Gastrocnemius medialis (tissue), 4 donors: ENCODE measurements at places on chromosomes 16 and 17. TPM values are rescaled to one million over a fixed set of nuclear protein-coding genes. Genes with fewer than 3 reads are reported as not detected.

- no peak overlapping the region for H3K27ac ChIP-seq
- no peak overlapping the region for H3K4me3 ChIP-seq
- H3K36me3 ChIP-seq, result no peaks in the 10 kb centered on the region
- no peak for DNase-seq
These were observed 282.6 kb downstream of the IRF8 start for GRCh38 chr16:86181526-86181925.

- H3K4me1 ChIP-seq, result no peaks in the 10 kb centered on the region
- peaks cover 48% of the 10 kb centered on the region for H3K27me3 ChIP-seq
These were observed 1.6 kb downstream of the SEZ6 start for GRCh38 chr17:29004081-29004692.

ABCA10 gene
- 4.8 TPM for total RNA-seq

GRCh38 chr17:81902023-81902652 lies at the start of gene NPB:
Gene NPB (plus strand): TSS chr17:81902238. CDS start chr17:81902278, 40 bp downstream.
- DNase-seq, result no peak
- no peak within 1 kb of the TSS for H3K27ac ChIP-seq
- no peaks in the 10 kb centered on the region for H3K27me3 ChIP-seq
- H3K4me3 ChIP-seq, result peak within 1 kb of the TSS; percentile 23
- no peaks in the 10 kb centered on the region for H3K36me3 ChIP-seq

MFAP4 gene
- 18.6 TPM for total RNA-seq

DNA sequence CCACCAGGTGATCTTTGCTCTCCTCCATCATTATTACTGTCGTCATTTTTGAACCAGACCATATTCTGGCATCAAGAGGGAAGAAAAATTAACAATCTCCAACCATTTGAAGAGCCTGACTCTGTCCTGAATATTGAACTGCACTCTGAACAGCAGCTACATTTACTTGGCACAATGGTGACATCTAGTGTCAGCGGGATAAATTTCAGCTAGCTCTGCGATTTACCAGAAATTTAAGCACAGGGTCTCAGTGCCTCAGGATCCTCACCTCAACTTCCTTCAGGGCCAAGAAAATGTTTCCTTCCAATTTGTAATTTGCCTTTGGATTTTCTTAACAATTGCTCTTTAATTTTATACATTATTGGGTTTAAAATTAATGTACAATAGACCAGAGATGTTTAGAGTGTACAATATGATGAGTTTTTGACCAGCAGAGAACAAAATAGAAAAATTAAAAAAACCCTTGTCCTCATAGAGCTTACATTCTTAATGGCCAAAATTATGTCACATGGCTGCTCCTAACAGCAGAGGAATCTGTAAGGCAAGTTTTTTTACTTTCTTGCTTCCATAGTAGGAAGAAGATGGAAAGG lies 10.7 kb upstream of the ZNF19 start:
- H3K4me3 ChIP-seq, result no peak overlapping the region
- H3K27ac ChIP-seq, result no peak overlapping the region
- DNase-seq, result peak; percentile 3
- H3K4me1 ChIP-seq, result no peaks in the 10 kb centered on the region
- H3K27me3 ChIP-seq, result peaks cover 5% of the 10 kb centered on the region

ADORA2B gene
- not detected for total RNA-seq

AIPL1 gene
- not detected for total RNA-seq

DNA sequence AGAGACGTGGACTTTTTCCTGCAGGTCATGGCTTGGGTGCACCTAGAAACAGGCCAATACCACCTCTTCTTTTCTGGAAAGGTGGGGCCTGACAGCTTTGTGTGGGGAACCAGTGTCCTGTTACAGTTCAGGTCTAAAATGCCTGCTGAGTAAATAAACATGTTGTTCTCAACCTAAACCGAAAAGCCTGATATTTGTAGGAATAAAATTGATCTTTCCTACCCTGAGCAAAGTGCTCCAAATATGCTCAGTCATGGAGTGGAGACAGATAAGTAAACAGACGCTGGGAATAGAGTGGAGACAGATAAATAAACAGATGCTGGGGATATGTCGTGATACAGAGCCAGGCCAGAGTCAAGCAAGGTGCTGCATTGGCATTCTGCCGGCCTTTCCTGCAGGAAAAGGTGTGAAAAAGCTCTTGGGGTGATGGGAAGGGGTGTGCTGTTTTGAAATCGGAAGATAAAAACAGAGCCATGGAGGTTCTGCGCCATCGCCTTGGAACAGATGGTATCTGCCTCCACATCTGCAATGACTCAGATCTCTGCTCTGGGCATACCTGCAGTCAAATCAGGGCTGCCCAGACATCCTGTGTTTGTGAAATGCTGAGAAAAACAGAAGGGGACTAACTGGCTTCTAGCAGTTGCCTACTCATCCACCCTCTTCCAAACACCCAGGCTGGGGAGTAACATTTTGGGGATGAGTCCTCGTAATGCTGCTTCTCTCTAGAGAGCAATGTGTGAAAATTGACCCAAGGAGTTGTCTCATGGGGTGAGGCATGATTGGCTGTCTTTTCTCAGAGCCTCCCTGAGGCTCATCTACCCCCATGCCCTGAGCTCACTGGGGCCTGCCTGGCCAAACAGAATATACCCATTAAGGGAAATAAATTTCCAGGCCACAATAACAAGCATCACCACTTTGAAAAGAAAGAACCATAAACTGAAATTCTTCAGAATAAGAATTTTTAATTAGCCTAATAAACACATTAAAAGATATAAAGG lies 16.8 kb upstream of the TRPV2 start:
- H3K27me3 ChIP-seq, result no peaks in the 10 kb centered on the region
- peaks cover 30% of the 10 kb centered on the region for H3K4me1 ChIP-seq
- DNase-seq, result no peak
- peak overlapping the region; percentile 85 for H3K27ac ChIP-seq

CCL2 gene
- 5.8 TPM for total RNA-seq

- peak overlapping the region; percentile 41 for H3K27ac ChIP-seq
- H3K4me1 ChIP-seq, result peaks cover 21% of the 10 kb centered on the region
- no peaks in the 10 kb centered on the region for H3K36me3 ChIP-seq
- DNase-seq, result peak; percentile 60
- no peaks in the 10 kb centered on the region for H3K27me3 ChIP-seq
These were observed 19.6 kb upstream of the KANSL1 start for GRCh38 chr17:46212634-46213435.

DNA sequence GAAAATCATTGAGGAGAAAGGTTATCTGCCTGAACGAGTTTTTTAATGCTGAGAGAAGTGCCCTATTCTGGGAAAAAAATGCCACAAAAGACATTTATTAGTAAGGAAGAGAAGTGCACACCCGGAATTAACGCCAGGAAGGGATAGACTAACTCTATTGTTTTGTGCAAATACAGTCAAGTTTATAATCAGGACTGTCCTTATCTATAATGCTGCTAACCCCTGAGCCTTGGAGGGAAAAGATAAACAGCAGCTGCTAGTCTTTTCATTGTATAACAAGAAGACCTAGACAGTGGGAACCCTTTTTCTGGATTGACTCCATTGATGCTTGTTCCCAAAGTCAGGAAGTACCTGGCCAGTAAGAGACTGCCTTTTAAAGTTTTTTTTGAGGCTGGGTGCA lies 26.5 kb downstream of the BCAS3 start:
- H3K4me1 ChIP-seq, result no peaks in the 10 kb centered on the region
- DNase-seq, result no peak
- no peaks in the 10 kb centered on the region for H3K36me3 ChIP-seq

DNA sequence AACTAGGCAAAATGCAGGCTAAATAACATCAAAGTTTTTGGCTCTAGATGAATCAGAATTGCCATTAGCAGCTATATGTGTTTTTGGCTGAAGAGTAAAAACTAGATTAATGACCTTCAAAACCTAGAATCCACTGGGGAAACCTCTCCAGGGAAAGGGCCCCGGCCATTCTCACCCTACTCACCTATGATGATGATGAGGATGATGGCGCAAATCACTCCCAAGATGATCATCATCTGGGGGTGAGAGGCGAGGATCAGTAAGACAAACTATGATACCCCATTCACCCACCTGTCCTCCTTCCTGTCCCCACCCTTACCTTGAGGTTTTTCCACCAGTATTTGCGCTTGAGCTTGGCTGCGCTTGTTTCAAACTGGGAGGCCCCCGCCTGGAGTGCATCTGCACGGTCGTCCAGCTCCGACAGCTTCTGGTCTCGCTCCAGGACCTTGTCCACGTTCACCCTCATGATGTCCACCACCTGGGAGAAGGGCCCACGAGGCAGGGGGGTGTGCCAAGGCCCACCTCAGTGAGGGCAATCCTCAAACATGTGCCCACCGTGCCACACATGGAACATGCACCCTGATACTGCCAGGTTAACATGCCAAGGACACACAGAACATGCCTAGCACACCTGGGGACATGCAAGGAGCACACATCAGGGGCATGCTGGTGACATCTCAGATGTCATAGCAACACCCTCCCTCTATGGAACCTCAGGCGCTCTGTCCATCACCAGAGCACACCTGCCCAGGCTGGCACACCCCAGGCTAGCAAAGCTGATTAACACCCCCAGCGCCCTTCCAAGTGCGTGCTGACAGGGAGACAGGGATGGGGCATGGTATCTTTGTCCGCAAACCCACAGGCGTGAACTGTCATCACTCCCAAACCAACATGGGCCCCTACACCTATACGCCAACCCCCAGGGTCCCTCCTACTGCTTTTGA lies 1.2 kb downstream of the VAMP2 start:
- peaks cover 19% of the 10 kb centered on the region for H3K36me3 ChIP-seq
- H3K27ac ChIP-seq, result peak overlapping the region; percentile 99
- peak overlapping the region; percentile 74 for H3K4me3 ChIP-seq
- DNase-seq, result no peak
- peaks cover 55% of the 10 kb centered on the region for H3K4me1 ChIP-seq

- H3K27ac ChIP-seq, result no peak overlapping the region
- DNase-seq, result no peak
- H3K4me1 ChIP-seq, result no peaks in the 10 kb centered on the region
- no peak overlapping the region for H3K4me3 ChIP-seq
These were observed 11.2 kb upstream of the PLEKHG4 start for GRCh38 chr16:67268136-67268579.

- no peaks in the 10 kb centered on the region for H3K36me3 ChIP-seq
- H3K27me3 ChIP-seq, result peaks cover 4% of the 10 kb centered on the region
- H3K4me1 ChIP-seq, result no peaks in the 10 kb centered on the region
These were observed 11.9 kb upstream of the PITPNM3 start for GRCh38 chr17:6568184-6568758.

NPIPB6 gene
- not detected for total RNA-seq

DNA sequence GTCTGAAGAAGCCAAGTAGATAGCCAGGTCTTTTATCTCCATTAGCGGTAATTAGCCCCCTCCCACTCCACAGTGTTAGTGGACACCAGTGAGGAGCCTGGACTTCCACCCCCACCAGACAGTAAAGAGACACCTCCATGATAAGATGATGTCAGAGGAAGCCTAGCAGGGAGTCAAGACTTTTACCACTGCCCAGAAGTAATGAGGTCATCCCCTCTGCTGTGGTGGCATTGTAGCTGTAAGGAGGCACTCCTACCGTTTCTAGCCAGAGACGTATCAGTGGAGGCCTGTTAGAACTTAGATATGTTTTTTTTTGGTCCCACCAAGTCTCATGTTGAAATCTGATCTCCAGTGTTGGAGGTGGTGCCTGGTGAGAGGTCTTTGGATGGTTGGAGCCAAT lies 38.1 kb downstream of the PIK3R5 start:
- no peak for DNase-seq
- H3K36me3 ChIP-seq, result no peaks in the 10 kb centered on the region
- no peak overlapping the region for H3K4me3 ChIP-seq

GRCh38 chr16:58051296-58051695 lies 25.7 kb downstream of the MMP15 start:
- no peak overlapping the region for H3K27ac ChIP-seq
- H3K4me3 ChIP-seq, result no peak overlapping the region
- peaks cover 4% of the 10 kb centered on the region for H3K4me1 ChIP-seq
- H3K27me3 ChIP-seq, result no peaks in the 10 kb centered on the region
- DNase-seq, result no peak
- H3K36me3 ChIP-seq, result no peaks in the 10 kb centered on the region

CCL7 gene
- not detected for total RNA-seq

RCVRN gene
- total RNA-seq, result not detected

DNA sequence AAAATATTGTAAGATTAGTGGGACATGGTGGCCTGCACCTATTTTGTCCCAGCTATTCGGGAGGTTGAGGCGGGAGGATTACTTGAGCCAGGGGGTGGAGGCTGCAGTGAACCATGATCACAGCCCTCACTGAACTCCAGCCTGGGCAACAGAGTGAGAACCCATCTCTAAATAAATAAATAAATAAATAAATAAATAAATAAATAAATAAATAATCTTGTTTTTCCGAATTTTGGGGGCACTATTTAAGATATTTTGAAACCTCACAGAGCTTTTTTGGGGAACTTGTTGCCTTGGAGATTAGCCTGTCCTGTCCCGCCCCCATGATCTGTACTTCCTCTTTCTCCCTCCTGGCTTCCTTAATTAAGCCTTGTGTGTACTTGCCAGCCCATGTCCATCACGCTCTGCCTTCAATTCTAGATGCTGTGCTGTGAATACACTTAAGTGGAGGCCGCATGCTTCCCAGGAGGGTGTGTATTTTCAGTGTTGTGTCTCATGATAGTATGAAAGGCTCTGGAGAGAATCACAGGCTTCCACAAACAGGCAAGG lies 4.4 kb downstream of the LGALS9 start:
- DNase-seq, result no peak
- H3K4me1 ChIP-seq, result peaks cover 28% of the 10 kb centered on the region
- H3K27me3 ChIP-seq, result no peaks in the 10 kb centered on the region
- H3K36me3 ChIP-seq, result no peaks in the 10 kb centered on the region
